ENCODE measurements at places on chromosomes 1 and 21. TPM values are rescaled to one million over a fixed set of nuclear protein-coding genes. Genes with fewer than 3 reads are reported as not detected.

The NBPF19 gene
- 45.1 TPM for total RNA-seq

The LRRC53 gene
- not detected for total RNA-seq

The RCSD1 gene
- total RNA-seq: 75.5 TPM

The RAB13 gene
- total RNA-seq: 0.66 TPM

The FHL3 gene
- 8.6 TPM for total RNA-seq

Data from activated T-helper 17 cell treated with anti-CD3 and anti-CD28 coated beads, Interleukin-2, amount 50 U/mL, for 72 hours (primary cell).